H9 (cell line): ENCODE measurements at places on chromosomes 3 and 15.

DNA sequence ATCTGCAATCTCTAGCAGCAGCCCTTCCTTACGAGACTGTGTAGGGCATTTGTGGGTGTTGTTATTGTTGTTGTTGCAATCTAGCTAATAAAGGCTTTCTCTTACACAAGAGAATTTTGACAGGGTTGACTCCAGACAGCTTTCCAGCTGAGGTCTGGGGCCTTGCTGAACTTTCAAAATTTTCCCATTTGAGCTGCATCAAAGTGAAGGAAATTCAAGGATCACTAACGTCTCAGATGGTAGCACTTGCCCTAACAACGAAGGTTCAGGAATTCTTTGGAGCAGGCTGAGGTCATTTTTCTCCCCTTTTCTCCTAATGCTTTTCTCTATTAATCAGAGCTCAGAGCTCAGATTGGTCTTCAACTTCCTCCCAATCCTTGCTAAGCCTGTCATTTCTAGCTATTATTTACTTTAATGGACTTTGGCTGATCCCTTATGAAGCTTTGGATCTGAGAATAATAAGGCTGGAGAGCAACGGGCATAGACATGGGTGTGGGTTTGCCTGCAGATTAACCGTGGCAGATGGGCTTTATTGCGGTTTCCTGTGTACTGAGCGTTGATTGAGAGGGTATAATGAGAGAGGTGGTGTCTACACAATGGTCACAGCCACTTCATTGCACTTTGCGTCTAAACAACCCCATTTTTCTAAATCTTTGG is 614.0 kb upstream of the AGTR1 start:
- no peak for DNase-seq

DNA sequence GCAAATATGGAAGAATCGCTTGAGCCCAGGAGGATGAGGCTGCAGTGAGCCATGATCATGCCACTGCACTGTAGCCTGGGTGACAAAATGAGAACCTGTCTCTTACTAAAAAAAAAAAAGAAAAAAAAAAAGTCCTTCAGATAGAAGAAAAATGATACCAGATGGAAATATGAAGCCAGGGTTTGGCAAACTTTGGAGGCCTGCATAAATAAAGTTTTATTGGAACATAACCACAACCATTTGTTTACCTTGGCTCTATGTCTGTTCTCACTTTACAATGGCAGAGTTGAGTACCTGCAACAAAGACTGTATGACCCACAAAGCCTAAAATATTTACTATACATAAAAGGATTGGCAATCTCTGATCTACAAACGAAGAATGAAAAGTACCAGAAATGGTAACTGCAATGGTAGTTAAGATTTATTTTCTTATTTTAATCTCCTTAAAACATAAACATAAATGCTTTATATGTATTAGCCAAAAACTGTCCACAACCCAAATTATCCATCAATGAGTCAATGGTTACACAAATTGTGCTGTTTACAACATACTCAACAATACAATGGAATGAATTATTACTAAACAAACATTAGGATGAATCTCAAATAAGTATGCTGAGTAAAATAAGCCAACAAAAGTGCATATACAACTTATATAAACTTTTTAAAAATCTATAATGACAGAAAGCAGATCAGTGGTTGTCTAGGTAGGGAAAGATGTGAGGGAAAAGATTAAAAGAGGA is 41.8 kb downstream of the GOLGB1 start:
- no peak for DNase-seq

DNA sequence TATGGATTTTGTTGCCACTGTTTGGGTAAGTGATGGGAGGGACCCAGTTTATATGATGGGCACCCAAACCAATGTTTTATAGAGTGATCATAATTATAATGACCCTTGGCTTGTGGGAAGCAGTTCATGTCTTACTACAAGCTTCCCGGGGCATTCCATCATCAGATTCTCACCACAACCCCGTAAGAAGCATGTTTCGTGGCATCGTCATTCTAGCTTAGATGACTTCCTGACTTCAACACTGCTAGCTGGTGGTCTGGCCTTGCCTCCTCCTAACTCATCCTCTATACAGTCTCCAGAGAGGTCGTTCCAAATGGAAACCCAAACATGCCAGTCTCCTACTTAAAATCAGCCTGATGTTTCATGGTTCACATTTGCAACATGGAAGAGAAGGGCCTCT is 226.9 kb downstream of the ADAMTS9 start:
- no peak for DNase-seq

DNA sequence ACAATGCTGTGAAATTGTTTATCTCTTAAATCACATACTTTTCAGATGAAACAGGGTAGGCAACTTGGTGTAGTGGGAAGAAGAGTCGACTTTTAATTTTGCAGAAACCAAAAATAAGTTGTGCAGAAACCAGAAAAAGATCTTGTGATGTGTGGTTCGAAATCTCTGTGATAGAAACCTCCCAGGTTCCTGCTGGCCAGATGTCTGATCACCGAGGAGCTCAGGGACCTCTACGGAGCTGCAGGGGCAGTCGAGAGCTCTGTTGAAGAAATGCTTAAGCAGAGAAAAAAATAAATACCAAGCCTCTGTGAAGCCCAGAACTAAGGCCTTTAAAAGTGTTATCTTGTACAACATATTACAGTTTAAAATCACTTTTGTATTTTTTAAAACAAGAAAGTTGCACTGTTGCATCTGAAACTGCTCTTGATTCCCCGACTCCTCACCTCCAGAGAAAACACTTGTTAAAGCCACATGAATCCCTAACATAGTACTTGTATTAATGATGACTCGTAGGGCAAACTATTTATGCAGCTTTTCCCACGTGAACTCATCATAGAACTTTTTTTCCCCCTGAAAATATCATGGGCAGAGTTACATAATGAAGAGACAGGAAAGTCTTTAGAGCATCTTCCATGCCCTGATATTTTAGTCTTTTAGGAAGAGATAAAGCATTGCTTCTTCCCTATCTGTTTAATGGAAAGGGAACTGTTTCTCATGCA is 51.3 kb downstream of the CCK start:
- no peak for DNase-seq

GRCh38 chr3:56823984-56824703 is 22.4 kb upstream of the ARHGEF3 start:
- DNase-seq, result no peak

DNA sequence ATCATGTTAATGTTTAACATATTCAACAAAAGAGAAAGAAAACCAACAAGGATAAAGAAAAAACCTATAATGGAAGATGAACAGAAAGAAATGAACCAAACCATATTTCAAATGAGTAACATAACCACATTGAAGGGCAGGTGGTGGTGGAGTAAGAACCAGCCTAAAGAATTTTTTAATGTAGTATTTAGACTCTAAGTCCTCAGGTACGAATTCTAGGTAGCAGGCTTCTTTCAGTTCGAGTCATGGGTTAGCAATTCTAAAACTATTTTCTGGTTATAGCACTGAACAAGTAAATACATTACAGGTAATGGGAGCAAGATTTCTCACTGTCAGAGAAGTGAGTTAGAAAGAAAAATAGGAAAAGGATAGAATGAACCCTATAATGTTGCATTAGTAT is 24.4 kb downstream of the DCBLD2 start:
- no peak for DNase-seq

DNA sequence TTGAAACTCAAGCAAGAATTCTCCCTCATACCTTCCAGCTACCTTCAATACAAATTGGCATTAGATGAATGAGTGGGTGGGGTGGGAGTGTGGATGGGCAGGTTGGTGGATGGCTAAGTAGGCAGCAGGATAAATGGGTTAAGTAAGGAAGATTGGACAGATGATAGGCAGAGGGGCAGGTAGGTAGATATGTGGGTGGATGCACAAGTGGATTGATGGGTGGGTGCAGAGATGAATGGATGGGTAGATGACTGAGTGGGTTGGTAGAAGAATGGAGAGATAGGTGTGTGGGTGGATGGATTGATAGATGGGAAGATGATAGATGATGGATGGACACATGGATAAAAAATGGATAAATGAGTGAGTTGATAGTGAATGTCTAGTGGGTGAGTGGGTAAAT is 27.6 kb downstream of the VIPR1 start:
- no peak for DNase-seq

DNA sequence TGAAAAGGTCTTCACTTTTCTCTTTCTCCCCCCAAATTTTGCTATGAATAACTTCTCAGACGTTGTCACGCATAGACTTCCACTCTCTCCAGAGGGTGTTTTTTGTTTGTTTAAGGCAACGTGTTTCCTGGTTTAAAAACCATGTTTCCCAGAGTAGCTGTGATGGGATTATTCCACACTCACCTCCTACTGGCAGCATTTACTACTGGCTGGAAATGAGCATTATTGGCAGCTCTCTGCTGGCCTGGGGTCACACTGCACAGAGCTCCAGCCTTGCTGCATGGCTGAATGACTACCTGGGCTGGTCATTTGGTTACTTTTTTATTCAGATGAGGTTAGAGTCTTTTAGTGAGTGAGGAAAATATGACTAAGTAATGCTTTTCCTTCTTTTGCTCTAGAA is 65.2 kb downstream of the RARB start:
- no peak for DNase-seq

DNA sequence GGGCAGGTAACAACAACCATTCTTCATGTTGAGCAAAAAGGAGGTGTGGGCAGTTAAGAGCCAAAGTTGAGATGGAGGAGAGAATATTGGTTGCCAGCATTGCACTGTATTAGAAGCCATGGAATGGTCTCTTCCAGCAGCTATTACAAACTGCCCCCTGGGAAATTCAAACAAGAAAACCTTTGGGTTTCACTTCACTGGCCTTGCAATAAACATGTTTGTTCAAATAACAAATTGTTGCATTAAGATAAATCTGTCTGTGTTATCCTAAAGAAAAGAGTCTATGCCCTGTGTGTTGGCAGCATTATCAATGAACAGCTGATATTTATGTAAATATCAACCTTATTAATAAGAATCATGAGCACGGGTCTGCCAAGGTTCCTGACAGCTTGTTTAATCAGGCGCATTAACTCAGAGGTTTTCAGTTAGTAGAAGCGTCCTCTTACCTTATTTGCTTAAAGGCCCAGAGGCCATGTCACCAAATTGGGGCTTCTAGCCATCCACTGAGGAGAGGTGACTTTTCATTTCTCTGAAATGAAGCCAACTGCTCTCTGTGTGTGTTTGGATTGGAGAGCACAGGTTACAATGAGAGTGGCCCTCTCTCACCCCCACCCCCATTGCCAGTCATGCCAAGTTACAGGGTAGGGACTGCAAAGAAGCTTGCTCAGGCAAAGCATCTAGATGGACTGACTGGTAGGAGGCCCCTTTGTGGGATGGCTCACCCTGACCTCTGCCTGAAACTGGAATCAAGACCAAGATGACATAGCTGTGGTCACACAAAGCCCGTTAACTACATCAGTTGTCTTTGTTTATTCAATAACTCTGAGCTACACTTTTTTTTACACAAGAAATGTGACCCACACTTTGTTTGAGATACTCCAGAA is 10.5 kb downstream of the FILIP1L start:
- no peak for DNase-seq

DNA sequence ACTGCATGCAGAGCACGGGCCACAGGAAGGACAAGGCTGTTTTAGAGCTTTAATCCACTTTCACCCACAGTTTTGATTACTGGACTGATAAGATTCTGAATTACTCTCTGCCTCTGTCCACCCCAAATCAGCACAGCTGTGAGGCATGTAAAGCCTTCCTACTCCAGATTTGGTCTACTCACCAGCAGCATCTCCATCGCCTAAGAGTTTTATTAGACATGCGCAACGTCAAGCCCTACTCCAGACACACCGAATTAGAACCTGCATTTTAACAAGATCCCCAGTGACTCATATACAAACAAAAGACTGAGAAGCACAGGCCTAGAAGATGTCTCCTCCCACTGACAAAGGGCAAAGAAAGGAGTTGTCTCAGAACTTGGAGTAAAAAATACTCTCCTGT is 221.2 kb downstream of the TUSC7 start:
- DNase-seq, result no peak

DNA sequence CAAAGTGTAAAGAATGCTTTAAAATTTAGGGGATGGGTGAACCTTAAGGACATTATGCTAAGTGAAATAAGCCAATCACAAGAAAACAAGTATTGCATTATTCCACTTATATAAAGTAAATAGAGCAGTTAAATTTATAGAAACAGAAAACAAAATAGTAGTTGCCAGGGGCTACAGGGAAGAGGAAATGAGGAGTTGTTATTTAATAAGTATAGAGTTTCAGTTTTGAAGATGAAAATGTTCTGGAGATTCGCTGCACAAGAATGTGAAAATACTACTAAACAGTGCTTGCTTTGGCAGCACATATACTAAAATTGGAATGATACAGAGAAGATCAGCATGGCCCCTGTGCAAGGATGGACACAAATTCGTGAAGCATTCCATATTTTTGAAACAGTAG is 32.0 kb downstream of the DNAH12 start:
- DNase-seq, result no peak

GRCh38 chr3:181250714-181251113 is 261.2 kb upstream of the DNAJC19 start:
- no peak for DNase-seq

GRCh38 chr15:49024840-49025239 is 21.4 kb downstream of the SECISBP2L start:
- no peak for DNase-seq

- no peak for DNase-seq
Measured at GRCh38 chr3:183131735-183132134, 30.8 kb downstream of the LAMP3 start.

DNA sequence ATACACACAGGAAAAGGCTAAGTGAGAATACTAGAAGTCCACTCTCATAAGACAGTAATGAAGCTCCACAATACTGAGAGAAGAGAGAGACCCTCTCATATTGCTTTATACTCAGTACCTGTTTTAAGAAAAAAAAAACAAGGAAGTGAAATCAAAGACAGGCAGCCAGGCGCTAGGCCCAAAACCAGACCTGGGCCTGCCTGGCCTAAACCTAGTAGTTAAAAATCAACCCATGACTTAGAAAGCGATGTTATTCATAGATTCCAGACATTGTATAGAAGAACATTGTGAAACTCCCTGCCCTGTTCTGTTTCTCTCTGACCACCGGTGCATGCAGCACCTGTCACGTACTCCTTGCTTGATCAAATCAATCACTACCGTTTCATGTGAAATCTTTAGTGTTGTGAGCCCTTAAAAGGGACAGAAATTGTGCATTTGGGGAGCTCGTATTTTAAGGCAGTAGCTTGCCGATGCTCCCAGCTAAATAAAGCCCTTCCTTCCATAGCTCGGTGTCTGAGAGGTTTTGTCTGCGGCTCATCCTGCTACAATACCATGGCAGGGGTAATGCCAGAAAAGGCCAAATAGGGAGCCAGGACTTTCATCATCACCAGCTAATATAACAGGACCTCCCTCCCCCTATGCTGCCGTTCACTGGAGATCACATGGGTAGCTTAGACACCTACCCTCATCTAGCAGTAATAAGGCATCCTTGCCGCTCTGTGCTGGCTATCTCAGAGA is 1294.1 kb downstream of the NSUN3 start:
- DNase-seq, result no peak

DNA sequence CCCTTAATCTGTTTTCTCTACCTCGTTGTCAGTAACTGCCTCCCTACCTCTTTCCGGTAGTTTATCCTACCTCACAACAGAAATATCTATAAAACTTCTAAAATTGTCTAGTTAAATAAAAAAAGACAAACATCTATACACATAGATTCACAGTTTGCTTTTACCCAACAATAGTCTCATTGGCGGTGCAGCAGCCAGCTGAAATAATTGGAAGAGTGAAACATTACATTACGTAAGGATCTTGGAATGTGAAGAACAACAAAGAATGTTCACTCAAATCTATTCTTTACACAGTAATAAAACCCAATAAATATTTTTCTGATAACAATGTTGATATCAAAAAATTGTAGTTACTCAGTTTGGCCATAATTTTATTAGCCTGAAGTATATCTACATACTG is 115.5 kb upstream of the ARPP21 start:
- no peak for DNase-seq

- DNase-seq, result no peak
Measured at GRCh38 chr3:178103140-178103539, 433.1 kb upstream of the KCNMB2 start.
